ENCODE measurements at places on chromosomes 3 and 15.

GRCh38 chr3:182469086-182469485 lies 324.2 kb upstream of the ATP11B start:
- no peak for DNase-seq

DNA sequence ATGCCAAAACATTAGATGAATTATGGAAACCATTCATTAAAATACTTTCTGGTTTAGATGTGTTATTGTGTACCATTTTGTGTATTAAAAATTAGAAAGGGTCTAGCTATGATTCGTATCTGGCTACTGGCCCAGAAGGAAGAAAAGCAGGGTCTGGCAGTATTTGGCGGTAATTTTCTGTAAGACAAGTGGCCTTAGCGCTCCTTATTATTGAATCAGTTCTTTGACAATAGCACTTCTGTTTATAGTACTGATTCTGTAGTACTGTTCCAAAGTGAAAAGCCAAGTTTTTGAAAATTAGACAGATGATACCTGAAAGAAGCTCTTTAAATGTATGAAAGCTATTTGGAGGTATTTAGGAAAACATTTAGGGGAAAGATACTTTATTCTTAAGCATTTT lies 10.2 kb downstream of the GLCE start:
- no peak for DNase-seq

- DNase-seq = no peak
These were observed 13.4 kb upstream of the GHSR start for GRCh38 chr3:172461530-172462138.

- DNase-seq = no peak
These were observed 66.7 kb upstream of the OCA2 start for GRCh38 chr15:28165791-28166190.

- peak; percentile 92 for DNase-seq
These were observed at the start of gene P4HTM for GRCh38 chr3:48989796-48990635. Gene P4HTM (plus strand): TSS chr3:48990241. CDS start chr3:48990257, 16 bp downstream.

DNA sequence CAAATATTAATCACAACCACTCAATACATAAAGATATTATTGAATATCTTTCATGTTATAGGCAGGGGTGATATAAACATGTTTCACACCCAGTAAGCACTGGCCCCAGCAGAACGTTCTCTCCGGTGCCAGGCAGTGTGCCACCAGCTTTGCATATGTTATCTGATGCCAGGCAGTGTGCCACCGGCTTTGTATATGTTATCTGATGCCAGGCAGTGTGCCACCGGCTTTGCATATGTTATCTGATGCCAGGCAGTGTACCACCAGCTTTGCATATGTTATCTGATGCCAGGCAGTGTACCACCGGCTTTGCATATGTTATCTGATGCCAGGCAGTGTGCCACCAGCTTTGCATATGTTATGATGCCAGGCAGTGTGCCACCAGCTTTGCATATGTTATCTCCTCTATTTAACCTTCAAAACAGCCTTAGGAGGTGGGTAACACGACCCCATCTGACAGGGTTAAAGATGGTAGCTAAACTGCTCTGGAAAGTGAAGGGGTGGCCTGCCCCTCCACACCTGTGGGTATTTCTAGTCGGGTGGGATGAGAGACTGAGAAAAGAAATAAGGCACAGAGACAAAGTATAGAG lies 6.9 kb downstream of the MUC20 start:
- DNase-seq = no peak

DNA sequence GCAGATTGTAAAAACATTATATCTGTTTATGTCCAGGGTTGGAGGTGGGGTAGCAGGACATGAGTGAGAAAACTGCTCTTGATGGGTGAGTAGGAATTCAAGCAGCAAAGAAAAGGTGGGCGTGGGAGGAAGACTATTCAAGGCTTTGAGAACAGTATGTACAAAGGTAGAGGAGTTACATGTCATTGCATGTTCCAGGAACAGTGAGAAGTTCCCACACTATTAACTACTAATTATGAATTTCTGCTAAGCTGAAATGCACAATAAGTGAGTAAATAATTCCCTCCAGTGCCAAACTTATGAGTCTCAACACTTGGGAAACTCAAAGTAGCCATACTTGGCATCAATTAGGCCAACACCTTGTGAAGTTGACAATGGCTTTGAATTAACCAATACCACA lies 80.1 kb downstream of the SRGAP3 start:
- DNase-seq = no peak

All from spleen (tissue), 13 donors.